NCI-H345 (cell line): ENCODE measurements at places on chromosomes 12 and 14.

DNA sequence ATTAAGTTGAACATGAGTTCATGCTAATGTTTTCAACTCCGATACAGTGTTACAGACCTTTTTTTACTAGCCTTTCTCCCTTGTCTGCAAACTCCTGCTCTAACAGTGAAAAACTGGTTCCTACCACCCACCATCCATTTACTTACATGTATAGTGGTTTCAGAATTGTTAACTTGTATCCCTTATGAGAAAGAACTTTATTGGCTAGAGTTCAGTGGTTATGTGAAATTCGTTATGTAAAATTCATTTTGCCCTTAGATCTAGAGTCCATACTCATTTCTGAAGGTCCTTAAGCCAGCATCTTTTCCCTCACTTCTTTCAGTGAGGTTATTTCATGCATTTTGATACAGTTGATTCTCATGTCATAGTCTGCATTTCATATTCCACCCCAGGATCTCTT is 51.0 kb downstream of the PRKCH start:
- DNase-seq: no peak

DNA sequence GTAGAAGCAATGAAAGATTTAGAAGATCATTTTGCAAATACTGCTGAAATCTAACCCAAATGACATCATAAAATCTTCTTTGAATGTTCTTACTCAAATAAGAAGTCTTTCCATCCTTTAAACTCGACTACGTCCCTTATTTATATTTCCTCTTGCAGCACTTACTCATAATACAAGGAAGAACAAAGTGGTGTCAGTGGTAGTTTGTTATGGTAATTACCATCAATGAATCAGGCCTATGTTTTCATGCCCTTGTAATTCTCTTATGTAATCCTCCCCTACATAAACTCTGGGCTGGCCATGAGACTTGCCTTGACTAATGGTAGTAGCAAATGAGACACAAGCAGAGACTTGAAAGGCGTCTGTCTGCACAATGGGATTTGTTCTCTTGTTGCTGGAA is 17.0 kb downstream of the EEA1 start:
- DNase-seq: no peak

DNA sequence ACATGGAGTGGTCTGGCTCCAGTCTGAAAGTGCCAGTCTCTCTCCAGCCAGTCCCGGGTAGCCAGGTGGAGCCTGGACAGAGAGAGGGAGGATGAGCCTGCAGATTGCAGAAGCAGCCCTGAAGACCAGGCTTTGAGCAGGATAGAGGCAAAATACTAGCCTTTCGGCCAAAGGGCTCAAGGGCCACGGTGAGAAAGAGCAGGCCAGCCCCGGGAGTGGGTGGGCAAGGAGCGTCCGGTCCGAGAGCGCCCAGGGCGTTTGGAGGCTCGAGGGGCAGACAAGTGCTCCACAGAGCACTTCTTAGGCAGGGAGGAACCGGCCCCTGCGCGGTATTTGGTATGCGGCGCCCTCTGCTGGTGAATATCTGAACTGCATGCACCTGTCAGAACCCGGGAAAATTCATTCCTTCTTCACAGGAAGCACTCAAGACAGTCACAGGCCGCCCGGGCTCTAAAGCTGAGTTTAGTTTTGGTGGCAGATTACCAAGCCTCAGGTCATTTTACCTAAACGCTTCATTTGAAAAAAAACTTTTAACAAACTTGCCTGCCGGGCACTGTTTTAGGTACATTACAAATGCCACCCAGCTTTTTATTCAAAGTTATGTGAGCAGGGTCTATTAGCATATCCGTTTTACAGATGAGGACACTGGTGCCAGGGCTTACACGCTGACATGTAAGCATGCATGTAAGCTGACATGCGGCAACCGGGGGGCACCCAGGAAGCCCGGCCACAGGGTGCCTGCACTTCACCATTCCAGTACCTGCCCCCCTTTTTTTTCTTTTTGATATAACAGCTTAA is 21.0 kb upstream of the PSMC1 start:
- DNase-seq: peak; percentile 65

GRCh38 chr12:41932470-41932991 is 212.1 kb downstream of the GXYLT1 start:
- DNase-seq: peak; percentile 54

DNA sequence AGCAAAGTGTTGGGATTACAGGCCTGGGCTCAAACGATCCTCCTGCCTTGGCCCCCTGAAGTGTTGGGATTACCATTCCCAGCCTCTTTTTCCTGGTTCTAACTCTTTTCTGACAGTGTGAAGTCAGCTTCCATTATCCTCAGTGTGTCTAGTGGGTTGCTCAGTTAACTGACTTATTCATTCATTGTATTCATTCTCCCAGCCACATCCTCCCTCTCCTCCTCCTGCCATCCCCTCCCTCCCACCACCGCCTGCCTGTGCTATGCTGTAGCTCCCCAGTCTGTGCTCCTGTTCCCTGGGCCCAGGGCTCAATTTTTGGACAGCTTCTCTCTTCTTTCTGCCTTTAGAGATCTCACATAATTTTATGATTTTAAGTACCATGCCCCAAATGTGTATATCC is 19.4 kb downstream of the ATP6V0A2 start:
- no peak for DNase-seq

DNA sequence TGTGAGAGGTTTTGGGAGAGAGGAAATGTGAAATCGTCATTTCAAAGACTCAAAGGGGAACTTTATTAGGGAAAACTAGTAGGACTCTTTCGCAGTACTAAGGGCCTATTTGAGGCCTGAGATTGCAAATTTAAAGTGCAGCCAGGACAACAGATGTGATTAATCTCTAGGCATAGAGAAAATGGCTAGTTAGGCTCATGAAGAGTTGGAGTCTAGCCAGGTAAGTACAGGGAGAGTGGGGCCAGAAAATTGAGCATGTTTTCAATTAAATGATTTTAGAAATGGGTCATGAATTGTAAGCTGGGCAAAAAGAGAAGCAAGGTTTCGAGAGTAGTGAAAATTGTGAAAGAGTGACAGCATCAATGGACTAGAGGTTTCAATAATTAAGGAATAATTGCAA is 91.9 kb upstream of the LMNTD1 start:
- no peak for DNase-seq

DNA sequence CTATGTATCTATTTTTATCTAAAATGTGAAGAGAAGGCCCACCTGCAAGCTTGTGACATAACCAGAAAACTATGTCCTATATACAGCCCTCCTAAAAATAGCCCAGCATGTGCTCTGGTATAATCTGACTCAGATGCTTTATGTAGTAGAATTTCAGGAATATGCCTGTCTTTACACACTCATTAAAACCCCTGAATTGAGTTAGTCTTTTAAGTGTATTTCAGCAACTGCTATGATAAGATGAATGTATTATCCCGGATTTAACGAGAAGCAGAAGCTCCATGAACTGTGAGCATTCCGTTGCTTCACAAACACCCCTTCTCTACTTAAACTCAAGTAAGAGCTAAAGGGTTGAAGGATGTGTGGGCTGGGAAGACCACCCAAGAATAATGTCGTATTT is 89.9 kb upstream of the PRICKLE1 start:
- DNase-seq: no peak

GRCh38 chr14:103524002-103524935 is 1.6 kb upstream of the CKB start:
- no peak for DNase-seq
